ENCODE measurements at places on chromosomes 3 and 15. TPM values are rescaled to one million over a fixed set of nuclear protein-coding genes. Genes with fewer than 3 reads are reported as not detected.

The ZBED2 gene
- 0.04 TPM for polyA plus RNA-seq

The GATM gene
- polyA plus RNA-seq = 8.1 TPM

The CCRL2 gene
- polyA plus RNA-seq = 0.67 TPM

The CLDN18 gene
- polyA plus RNA-seq = 32.5 TPM

The CAMP gene
- not detected for polyA plus RNA-seq

The GP9 gene
- 0.13 TPM for polyA plus RNA-seq

The GOLGA8S gene
- 0.06 TPM for polyA plus RNA-seq

The ISL2 gene
- 1.7 TPM for polyA plus RNA-seq

The SLC15A2 gene
- polyA plus RNA-seq = 0.15 TPM

The ABHD10 gene
- polyA plus RNA-seq = 12.9 TPM

The RAB43 gene
- 11.8 TPM for polyA plus RNA-seq

The CYP11A1 gene
- 3.5 TPM for polyA plus RNA-seq

The CACNA1D gene
- polyA plus RNA-seq = 0.18 TPM

The FYTTD1 gene
- 20.2 TPM for polyA plus RNA-seq

The DZIP1L gene
- 3.4 TPM for polyA plus RNA-seq

The LRRC34 gene
- 3.7 TPM for polyA plus RNA-seq

The SMCO1 gene
- polyA plus RNA-seq = not detected

The KNSTRN gene
- polyA plus RNA-seq = 6.6 TPM

The CEP19 gene
- 5.3 TPM for polyA plus RNA-seq

The HGD gene
- 44.6 TPM for polyA plus RNA-seq

The XCR1 gene
- polyA plus RNA-seq = not detected

The IL12A gene
- polyA plus RNA-seq = 0.13 TPM

The CSTA gene
- 36.9 TPM for polyA plus RNA-seq

The MNS1 gene
- polyA plus RNA-seq = 5.8 TPM

The CHRM5 gene
- not detected for polyA plus RNA-seq

The PXYLP1 gene
- 5.1 TPM for polyA plus RNA-seq

The ABI3BP gene
- polyA plus RNA-seq = 16.1 TPM

The ESYT3 gene
- 1.2 TPM for polyA plus RNA-seq

The ATR gene
- polyA plus RNA-seq = 10.1 TPM

The TAMM41 gene
- polyA plus RNA-seq = 5.1 TPM

The ADAMTS17 gene
- 0.76 TPM for polyA plus RNA-seq

The TM6SF1 gene
- 5.5 TPM for polyA plus RNA-seq

The HMCES gene
- polyA plus RNA-seq = 28.6 TPM

The SLC27A2 gene
- 5.5 TPM for polyA plus RNA-seq
